Prostate gland (tissue), 2 donors: ENCODE measurements at places on chromosomes 1 and 21. TPM values are rescaled to one million over a fixed set of nuclear protein-coding genes. Genes with fewer than 3 reads are reported as not detected.

DNA sequence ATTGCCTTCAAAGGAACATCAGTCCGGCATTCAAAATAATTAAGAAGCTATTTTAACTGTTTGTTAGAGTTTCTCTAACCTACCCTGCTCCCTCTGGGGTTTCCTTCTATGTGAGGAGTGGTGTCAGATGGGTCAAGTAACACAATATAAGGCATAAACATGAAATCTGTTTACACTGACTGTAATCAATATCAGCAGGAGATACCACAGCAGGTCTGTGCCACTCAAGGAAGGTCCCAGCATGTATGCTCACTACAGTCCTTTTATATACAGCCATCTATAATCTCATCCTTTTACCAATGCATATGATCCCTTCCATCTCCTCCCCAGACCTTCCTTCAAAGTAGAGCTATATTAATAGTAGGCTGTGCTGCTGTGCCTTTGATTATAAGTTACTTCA is 25.4 kb downstream of the EEIG2 start:
- no peak for DNase-seq

DNA sequence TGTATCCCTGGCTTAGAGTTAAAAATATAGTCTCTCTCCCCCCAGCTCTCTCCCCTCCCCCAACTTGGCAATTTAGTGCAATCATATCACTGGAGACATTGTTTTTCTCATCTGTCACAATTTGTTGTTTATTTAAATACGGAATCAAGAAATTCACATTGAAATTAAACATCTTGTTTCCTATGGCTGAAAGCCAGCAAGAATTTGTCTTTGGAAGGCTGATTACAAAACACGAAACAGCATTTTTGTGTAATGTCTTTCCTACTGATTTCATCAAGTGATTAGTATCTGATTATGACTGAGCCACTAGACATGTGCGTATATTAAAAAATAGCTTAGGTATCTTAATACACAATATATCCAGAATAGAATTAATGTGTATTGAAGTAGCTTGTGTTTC is 119.7 kb downstream of the LYPLAL1 start:
- no peak for DNase-seq

KCNK2 gene
- 4.3 TPM for total RNA-seq

B3GALT5 gene
- total RNA-seq = 1.2 TPM

DNA sequence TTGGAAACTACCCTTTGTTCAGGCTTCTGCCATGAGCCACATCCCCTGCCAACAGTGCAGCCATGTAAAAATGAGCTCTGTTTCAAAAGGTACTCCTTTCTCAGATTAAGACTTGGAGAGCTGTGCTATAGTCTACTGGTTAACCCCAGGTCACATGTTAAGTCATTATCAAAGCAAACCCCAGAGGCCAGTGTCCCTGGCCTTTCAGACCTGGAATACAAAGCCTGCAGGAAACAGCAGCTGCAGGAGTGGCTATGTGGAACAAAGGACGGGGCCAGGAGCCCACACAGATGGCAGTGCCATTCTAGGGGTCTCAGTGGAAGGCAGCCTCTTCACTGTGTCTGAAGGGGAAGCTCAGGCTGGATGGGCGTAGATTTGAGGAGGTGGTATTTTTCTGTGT is 6.7 kb downstream of the ZNF496 start:
- DNase-seq = no peak

ACTL8 gene
- 5.9 TPM for total RNA-seq

LCE2C gene
- not detected for total RNA-seq

RIPK4 gene
- total RNA-seq = 52.6 TPM

GRCh38 chr1:208030288-208031091 is 119.6 kb upstream of the CD34 start:
- no peak for DNase-seq

GLIS1 gene
- total RNA-seq = 1.1 TPM

MPZ gene
- 2.2 TPM for total RNA-seq

DNA sequence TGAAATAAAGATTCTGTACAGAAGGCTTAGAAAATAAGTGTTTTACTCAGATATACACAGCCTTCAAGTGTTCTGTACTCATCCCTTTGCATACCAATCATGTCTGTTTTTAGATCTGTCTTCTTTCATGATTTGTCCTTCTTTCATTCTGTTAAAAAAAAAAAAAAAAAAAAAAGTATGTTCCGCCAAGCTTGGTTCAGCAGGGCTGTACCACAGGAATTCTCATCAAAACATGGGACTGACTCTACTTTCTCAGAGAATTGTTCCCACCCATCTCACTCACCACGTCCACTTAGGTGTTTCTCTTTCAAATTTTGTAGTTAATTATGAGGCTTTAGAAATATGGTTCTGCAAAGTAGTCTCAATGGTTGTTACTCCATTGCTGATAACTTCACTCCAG is 119.0 kb downstream of the AK5 start:
- DNase-seq = no peak

CFHR4 gene
- not detected for total RNA-seq

SLC6A17 gene
- 0.41 TPM for total RNA-seq

DNA sequence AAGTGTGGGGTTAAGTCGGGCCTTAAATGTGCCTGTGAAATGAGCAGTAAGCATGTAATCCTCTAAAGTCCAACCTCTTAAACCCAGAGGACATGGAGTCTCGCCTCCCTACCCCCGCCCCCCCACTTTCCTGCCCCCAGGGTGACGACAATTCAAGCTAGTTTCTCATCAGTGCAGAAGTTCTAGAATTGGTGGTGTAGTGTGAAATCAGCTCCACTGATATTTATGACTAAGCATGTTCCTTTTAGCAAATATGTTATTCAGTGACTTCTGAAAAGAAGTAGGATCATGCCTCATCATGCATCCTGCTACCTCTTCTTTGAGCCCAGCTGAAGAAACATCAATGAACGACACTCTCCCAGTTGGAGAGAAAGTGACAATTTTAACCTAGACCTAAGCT is 2.6 kb upstream of the ABCB10 start:
- DNase-seq = no peak

DNA sequence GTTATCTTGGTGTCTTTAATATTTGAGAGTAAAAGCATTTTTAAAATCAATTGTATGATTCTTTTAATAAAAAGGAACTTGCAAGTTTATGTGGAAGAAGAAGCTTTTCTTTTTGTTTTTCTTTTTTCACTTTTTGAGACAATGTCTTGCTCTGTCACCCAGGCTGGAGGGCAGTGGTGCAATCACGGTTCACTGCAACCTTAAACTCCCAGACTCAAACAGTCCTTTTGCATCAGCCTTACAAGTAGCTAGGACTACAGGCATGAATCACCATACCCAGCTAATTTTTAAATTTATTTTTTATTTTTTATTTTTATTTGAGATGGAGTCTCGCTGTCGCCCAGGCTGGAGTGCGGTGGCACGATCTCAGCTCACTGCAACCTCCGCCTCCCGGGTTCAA is 34.1 kb downstream of the CMPK1 start:
- DNase-seq = no peak

GRCh38 chr1:54882519-54882918 is 4.5 kb downstream of the DHCR24 start:
- no peak for DNase-seq

DNA sequence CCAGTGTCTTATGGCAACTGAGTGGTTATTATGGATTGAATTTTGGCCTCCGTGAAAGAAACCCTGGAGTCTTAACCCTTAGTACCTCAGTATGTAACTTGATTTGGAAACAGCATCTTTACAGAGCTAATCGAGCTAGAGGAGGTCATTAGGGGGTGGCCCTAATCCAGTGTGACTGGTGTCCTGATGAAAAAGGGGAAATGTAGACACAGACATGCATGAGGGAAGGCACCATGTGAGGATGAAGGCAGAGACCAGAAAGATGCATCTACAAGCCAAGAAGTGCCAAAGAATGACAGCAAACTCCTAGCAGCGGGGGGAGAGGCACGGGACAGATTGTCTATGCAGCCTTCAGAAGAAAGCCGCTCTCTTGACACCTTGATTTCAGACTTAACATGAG is 14.7 kb downstream of the DOP1B start:
- no peak for DNase-seq
